H7 (cell line): ENCODE measurements at places on chromosomes 7 and 10. TPM values are rescaled to one million over a fixed set of nuclear protein-coding genes. Genes with fewer than 3 reads are reported as not detected.

FBXO24 gene
- 0.94 and 1.7 TPM in 2 replicates for total RNA-seq

OR2A5 gene
- total RNA-seq = not detected in 2 replicates

TAF3 gene
- total RNA-seq = 1.5 and 2.7 TPM in 2 replicates

SEM1 gene
- 54.0 and 78.1 TPM in 2 replicates for total RNA-seq

CTAGE4 gene
- total RNA-seq = 4.9 and 7.5 TPM in 2 replicates

SEMA3A gene
- 22.1 and 25.7 TPM in 2 replicates for total RNA-seq

CNPY1 gene
- 1.5 and 2.4 TPM in 2 replicates for total RNA-seq

PDE1C gene
- 0.14 and 0.52 TPM in 2 replicates for total RNA-seq

SLC25A13 gene
- total RNA-seq = 73.6 and 80.1 TPM in 2 replicates

PBLD gene
- total RNA-seq = 1.4 and 3.4 TPM in 2 replicates

GRID1 gene
- 0.22 and 0.31 TPM in 2 replicates for total RNA-seq

CRPPA gene
- total RNA-seq = 0.30 and 0.45 TPM in 2 replicates

SFTPD gene
- total RNA-seq = 0.21 and 1.5 TPM in 2 replicates

DNA sequence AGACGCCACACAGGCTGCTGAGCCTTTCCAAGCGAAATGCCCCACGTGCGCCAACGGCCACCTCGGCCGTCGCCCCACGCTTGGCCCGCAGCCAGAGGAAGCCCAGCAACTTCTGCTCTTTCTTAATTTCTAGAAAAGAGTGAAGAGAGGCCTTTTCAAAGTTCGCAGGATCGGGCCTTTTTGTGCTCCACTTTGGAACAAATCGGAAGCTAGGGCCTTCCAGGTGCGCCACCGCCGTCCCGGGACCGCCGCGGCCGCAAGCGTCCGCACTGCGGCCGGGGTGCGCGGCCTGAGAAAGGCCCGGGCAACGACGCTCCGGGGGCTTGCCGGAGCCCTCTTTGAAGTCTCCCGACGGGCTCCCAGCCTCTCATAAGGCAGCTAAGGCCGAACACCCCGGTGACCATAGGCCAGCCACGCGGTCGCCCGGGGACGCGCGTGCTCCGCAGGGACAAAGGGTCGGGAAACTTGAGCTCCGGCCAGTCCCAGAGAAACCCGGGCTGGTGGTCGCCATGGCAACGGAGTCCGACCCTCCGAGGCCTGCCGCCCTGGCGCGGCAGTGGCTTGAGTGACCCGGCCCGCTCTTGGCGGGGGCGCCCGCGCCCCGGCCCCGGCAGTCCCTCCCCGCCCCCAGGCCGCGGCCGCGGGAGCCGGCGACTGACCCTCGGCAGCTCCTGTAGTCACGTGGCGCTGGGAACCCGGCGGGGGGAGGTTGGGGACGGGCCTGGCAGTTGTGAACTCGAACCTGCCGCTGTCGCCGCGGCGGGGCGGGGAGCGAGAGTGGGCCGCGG lies at the start of gene REPIN1:
REPIN1 (plus strand) TSS at position 727 of the 788 bp plus-strand sequence. CDS start 890 bp downstream, outside the sequence.
- peak; percentile 94 for DNase-seq

GRCh38 chr7:51303142-51303525 lies 13.5 kb downstream of the COBL start:
- no peak for DNase-seq

GRCh38 chr10:100562008-100562672 lies 26.4 kb downstream of the HIF1AN start:
- peak; percentile 89 for DNase-seq

DNA sequence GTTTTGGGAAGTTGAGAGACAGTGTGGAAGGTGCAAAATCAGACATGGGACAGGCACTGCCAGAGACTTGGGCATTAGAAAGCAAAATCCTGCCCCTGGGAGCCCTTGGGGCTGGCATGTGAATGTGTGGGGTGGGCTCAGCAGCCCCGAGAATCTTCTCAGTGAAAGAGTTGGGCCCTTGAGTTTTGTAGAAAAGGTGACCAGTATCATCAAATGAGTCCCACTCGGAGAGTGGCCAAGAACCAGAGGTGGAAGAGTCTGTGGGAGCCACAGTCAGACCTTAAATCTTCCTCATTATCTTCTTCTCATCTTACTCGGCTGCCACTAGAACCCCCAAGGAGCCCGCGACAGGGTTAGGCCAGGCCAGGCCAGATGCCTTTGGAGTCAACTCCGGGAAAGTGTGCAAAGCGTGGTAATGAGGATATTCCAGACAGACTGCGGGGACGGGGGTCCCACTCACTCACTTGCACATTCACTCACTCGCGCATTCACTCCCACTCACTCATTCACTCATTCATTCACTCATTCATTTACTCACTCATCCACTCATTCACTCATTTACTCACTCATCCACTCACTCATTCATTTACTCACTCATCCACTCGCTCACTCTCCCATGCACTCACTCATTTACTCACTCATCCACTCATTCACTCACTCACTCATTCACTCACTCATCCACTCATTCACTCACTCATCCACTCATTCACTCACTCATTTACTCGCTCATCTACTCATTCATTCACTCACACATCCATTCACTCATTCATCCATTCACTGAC lies 74.9 kb downstream of the CARD11 start:
- no peak for DNase-seq

DNA sequence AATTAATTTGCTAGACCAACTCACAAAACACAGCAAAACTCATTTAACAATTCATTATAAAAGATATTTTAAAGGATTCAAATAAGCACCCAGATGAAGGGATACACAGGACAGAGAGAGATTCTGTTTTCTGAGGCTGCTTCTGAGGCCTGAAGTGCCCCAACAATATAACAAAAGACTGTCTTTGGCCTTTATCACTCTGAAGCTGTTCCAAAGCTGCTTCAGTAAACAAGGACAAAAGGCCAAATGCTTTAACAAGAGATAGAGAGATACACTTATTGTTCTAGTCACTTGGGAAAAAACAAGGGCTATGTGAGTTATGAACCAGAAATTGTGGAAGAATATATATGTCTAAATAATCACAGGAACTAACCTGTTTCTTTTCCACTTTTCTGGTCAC lies 223.7 kb downstream of the CXCL12 start:
- DNase-seq = no peak

DNA sequence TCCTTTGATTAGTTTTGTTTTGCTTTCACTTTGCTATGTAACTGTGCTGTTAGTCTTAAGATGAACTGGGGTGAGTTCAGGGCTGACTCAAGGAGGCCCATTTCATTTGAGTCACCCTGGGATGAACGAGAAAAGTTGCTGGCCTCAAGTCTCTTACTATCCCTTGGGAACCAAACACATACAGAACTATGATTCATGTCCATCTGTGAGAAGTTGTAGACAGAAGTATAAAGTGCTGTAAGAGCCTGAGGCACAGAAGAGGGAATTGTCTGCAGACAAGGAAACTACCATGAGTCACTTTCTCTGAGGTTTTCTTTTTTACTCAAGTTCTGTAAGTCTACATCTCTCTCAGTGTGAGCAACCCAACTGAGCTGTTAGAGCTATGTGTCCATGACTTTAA lies 179.8 kb upstream of the CSTF2T start:
- no peak for DNase-seq

- no peak for DNase-seq
These were observed 83.0 kb upstream of the ASAH2 start for GRCh38 chr10:50334273-50334672.

DNA sequence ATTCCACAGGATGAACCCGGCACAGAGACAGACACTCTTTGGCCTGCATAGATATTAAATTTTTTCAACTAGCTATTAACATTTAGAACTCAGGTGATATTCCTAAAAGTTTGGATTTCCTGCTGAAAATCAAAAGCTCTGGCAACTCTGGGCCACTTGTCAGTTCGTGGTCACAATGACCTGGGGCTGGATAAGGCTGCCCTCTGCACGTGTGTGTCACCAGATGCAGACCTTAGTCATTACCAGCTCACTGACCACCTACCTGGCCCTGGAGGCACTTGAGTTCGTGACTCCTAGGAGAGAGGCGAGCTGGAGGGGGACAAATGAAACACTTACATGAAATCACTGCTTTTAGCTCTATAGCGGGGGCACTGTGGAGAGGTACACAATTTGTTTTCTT lies 126.5 kb downstream of the HIPK2 start:
- DNase-seq = no peak

DNA sequence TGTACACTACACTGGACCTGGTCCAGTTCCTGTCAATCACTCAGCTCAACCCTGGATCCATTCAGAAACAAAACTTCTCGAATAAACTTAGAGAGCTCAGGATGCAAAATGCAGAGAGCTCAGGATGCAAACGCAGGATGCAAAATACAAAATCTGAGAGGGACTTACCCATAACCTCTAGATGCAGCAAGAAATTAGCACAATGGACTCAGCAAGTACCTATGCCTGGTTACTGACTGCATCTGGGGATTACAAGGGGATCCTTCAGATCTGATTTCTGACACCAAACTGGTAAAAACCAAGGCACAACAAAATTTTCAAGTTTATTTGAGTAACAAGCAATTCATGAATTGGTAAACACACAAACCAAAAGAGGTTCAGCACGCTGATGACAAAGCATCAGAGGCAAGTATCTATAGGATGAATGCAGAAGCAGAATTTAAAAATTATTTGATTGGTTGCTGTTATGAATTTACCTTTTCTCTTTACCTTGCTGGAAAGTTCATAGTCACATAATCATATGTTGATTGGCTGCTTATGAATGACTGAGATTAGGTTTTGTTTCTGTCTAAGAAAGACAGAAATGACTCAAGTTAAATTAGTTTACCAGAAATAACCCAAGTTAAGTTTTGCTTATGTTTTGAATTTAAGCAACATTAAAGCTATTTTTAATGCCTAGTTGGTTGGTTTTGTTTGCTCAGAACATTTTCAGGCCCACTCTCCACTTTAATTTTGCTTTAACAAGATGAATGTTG lies 11.4 kb downstream of the GIMAP6 start:
- no peak for DNase-seq

DNA sequence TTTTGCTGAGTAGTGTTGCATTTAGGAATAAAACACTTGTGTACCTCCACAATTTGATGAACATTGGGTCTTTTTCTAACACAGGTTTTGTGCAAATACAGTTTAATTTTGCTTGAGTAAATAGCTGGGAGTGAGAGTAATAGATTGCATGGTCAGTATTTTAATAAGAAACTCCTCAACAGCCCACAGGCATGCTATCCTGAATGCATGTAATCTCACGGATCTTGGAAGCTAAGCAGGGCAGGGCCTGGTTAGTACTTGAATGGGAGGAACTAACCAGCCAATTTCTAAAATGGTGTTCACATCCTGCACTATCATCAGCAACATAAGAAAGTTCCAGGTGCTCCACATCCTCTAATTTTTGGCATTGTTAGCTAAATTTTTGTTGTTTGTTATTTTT lies 685.4 kb upstream of the MBL2 start:
- no peak for DNase-seq

GRCh38 chr7:67105377-67105776 lies 108.7 kb downstream of the TYW1 start:
- DNase-seq = no peak

- DNase-seq = no peak
These were observed 12.2 kb downstream of the PLAC9 start for GRCh38 chr10:80144696-80145131.

- DNase-seq = no peak
These were observed 82.5 kb downstream of the RNLS start for GRCh38 chr10:88500656-88501055.

DNA sequence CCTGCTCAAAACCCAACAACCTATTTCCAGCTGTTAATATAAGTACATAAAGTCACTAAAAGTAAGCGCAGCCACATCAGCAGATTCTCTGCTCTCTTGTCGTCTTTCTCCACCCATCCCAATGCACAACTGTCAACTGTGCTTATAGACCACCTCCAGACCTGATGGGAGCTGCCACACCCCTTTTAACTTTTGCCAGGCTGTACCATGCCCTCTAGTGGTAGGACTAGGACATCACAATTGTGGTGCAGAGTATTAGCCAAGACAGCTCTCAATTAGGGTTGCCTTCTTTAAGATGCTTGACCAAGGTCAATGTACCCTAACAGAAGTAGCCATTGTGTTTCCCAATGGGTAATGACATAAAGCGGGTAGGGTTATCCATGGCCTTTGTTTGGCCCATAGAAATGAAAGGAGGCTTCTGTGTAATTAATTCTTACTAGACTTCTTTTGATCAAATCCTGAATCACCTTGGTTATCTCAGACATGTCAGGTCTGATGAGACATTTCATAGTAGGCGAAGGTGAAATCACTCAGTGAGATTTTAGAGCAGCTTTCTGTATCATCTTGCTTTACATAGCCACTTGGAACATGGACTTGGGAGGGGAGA lies 68.1 kb downstream of the SCRN1 start:
- peak; percentile 77 for DNase-seq

GRCh38 chr7:35258868-35259522 lies 5.1 kb upstream of the TBX20 start:
- DNase-seq = peak; percentile 54

DNA sequence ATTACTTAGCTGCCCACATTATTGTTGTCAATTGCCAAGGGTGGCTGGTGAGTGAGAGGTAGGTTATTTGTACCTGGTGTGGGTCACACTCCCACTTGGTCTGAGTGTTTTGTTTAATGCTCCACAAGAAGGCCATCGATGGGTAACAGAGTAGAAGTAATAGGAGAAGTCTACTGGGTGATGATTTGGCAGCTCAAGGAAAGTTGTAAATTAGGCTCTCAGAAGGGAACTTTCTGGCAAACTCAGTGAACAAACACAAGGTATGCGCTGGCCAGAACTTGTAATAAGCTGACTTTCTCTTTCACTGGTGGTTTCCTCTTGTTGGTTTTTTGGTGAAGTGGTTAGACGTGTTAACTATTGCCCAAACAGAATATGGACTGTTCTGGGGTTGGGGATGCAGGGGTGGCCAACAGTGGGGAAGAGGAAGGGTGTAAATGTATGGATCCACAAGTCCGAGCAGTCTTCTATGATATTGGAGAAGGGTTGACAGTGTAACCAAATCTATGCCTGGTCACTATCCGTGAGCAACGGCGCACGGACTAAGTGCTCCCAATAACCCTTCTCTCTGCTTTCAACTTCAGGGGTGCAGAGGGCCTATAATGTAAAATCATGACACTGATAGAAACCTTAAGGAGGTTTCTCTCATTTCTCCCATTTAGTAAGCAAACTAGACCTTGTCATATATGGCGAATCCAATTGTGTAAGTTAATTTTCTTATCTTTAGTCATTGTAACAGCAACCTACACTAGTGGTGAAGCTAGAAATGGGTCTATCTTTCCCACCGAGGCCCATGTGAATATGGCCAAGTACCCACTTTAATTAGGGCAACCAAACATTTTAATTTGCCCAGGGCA lies 212.8 kb downstream of the PTEN start:
- no peak for DNase-seq

DNA sequence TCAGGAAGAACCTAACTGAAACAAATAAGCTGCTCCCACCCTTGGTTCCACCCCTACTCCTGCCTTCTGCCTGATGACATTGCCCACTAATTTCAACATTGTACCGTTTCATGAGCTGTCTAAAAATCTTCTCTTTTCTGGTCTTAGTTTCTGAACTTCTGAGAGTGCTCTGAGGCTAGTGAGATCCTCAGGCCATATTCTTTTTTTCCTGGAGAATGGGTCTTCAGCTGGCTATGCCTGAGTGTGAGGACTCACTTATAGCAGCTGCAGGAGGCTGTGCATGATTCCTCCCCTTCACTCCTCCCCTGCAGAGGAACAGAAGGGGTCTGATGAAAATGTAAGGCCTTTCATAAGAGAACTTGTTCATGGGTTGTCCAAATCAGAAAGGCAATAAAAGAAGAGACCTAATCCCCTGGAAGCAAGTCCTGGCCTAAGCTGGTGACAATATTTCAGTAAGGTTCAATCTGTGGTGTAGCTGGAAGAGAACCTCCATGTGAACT lies 11.1 kb downstream of the HOXA4 start:
- no peak for DNase-seq

GRCh38 chr10:9547936-9548904 lies 1469.5 kb upstream of the CELF2 start:
- no peak for DNase-seq
